ENCODE measurements at places on chromosomes 7 and 10.

GRCh38 chr10:77240041-77240652 is 397.5 kb downstream of the KCNMA1 start:
- no peak for DNase-seq

GRCh38 chr10:23053036-23053435 is 42.3 kb upstream of the MSRB2 start:
- DNase-seq, result no peak

GRCh38 chr7:34463830-34464229 is 194.2 kb upstream of the NPSR1 start:
- DNase-seq, result no peak

DNA sequence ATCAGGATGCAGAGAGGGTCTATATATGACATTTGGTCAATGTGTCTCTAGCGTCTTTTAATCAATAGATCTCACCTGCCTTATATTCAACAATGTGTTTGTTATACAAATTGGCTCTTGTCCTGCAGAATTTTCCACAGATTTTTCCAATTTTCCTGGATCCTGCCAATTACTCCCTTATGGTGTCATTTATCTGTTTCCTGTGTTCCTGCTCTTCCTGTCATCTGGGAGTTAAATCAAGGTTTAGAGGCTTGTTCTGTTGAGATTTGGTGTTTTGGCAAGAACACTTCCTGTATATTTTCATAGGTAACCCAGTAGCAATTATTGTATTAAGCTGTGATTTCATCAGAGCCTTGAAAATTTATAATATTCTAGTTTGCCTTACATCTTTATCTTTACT is 8.8 kb upstream of the C10orf71 start:
- DNase-seq, result peak; percentile 29

- no peak for DNase-seq
These were observed 150.4 kb downstream of the ETV1 start for GRCh38 chr7:13839063-13839462.

DNA sequence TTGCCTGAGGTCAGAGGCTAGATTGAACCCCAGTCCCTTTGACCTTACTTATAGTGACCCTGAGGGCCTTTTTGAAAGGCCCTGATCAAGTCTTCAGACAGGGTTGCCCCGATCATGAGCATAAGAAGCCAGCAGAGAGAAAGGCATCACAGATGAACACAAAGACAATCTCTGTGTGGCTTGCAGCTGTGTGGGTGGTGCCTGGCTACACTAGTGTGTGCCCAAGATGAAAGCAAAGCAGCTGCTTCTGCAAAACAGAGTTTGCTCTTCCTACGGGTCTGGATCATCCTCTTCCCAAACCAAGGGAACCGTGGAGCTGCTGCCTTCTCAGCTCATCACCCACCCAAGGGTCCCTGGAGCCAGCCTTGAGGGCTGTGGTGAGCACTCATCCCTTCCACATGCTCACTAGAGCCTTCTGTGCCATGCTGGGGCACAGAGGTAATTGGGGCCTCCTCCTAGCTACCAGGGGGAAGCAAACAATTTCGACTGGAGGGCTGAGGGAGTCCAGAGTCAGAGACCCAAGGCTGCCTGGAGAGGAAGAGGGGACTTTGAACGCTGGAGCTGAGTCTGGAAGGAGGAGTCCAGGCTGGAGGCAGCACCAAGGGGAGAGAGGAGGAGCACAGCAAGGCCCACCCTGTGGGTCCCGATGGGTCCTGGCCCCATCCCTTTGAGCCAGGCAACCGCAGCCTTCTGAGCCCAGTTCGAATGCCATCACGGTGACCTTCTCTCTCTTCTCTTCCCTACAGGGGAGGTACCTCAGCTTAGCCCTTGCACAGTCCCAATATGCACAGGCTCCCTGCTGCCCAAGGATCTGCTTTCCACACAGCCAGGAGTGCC is 42.3 kb downstream of the ANTXRL start:
- DNase-seq, result no peak

DNA sequence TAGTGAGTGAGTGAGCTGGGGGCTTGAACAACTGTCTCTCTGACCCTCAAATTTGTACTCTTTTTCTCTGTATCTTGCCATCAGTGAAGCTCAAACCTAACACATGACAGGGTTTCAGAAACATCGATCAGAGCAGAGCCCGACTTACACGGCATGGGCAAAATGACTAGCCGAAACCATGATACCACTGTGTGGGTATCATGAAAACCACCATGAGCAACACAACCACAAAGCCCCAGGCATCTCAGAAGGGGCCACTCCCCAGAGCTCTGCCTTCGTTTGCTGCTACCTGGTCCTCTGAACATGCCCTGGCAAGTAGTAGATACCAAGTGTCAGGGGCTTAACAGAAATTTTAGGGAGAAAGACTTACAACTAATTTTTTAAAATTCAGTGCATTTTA is 308.5 kb downstream of the WDR11 start:
- no peak for DNase-seq

DNA sequence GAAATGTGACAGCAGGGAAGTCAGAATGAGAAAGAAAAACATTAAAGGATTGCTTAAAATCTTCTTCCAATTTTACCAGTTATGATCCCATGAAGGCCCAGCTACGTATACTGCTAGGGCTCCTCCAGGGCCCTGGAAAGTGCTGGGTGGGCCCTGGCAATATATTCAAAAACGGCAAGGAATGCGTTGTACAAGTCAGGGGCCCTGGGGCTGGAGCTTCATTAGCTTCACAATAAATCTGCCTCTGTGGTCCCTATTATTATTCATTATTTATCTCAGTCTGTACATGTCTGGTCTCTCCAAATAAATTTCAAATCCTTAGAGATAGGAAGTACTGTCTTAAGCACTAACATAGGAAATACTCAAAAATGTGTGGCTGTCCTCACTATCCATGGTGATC is 7.6 kb downstream of the JAZF1 start:
- DNase-seq, result no peak

DNA sequence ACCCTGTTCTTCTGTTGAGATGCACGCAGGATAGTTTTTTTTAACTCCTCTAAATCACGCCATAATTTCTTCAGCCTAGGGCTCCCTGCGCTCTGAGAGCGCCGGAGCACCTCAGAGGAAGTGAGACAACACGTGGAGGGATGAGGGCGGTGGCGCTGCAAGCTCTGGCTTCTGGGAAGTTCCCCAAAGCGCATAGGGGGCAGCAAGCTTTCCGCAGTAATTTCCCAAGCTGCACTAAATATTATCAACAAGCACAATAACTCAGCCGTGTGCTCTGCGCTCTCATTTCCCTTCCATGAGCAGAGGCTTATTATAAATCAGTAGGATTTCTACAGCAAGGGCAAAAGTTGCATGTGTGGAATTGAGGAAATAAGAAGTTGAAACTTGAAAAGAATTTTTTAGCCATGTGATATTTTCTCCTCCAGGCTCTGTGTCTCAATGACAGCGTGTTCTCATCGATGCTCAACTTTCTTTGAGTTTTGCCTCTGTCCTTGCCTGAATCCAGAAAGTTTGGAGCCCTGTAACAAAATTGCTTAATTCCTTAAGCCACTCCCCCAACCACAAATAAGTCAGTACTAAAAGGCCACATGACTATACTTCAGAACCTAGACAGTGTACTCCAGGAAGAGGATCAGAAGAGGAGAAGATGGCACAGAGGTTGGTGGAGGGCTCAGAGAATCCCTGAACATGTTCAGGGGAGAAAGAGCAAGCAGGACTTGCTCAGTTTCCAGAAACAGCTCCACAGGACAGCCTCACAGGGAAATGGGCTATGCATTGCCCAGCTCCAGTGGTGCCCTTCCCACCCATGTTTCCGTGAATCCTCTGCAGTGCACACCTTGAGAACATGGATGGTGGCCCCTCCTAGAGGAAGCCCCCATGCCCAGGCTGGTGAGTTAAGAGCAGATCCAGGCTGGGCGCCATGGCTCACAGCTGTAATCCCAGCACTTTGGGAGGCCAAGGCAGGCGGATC is 221.5 kb upstream of the GHITM start:
- DNase-seq, result peak; percentile 2

DNA sequence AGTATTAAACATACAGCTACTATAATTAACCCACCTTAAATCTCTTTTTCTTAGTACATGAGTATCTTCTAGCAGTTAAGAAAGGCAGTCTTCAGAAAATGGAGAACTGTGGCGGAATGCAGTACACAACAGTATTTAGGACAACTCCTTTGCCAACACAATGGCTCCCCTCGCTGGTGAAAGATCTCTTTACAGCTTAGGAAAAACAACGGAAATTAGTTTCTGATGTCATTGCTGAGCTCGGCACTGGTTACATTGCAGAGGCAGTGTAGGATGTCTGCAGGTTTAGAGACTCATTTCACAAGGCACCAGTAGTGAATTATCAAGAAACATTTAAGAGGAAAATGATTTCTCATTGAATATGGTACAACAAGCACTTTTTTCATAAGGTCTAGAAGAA is 43.4 kb downstream of the GLRX3 start:
- DNase-seq, result peak; percentile 70

DNA sequence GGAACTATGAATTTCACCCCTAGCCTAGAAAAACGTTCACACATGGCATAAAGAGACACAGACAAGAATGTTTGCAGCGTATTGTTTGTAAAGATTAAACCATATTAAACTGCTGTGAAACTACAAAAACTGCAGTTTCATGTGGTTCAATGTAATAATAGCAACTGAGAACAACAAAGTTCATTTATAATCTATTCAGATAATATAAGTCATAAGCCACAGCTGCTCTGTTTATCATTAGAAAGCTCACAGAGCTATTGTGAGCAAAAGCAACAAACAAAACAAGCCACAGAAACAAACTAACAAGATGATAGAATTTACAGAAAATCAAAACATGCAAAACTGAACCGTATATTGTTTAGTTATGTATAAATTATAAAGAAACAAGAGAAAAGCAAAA is 113.5 kb downstream of the AHR start:
- DNase-seq, result no peak

DNA sequence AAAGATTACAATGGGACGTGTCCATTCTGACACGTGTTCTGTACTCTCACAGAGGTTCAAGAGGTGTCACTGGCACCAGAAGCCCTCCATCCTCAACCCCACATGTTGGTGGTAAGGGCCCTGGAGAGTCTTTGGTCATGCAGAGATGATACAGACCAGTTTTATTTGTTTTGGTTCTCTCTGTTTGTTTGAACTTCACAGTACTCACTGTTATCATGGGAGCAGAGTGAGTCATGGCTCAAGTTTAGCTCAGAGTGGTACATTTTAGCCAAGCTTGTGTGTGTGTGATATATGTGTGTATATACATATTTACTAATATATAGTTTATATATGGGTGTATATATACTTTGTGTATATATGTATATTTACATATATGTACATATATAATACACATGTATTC is 935.6 kb downstream of the GRID1 start:
- DNase-seq, result no peak

GRCh38 chr10:123109466-123109865 is 26.3 kb upstream of the HMX3 start:
- no peak for DNase-seq

DNA sequence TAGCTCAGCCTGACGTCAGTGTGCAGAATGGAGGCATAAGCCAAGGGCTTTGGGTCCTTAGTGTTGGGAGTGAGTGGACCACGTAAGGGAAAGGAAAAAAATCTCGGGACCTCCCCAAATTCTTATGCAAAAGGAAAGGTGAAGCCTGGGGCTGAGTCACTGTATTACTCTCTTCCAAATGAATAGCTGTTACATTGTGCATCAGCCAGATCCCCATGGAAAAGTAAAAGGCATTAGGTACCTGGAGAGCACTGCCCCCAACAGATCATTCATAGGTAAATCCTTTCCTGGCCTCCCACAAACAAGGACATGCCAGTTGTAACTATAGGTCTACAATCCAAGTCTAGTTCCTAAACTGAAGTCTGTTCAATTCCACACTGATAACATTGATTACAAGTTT is 170.5 kb downstream of the C1GALT1 start:
- DNase-seq, result no peak

DNA sequence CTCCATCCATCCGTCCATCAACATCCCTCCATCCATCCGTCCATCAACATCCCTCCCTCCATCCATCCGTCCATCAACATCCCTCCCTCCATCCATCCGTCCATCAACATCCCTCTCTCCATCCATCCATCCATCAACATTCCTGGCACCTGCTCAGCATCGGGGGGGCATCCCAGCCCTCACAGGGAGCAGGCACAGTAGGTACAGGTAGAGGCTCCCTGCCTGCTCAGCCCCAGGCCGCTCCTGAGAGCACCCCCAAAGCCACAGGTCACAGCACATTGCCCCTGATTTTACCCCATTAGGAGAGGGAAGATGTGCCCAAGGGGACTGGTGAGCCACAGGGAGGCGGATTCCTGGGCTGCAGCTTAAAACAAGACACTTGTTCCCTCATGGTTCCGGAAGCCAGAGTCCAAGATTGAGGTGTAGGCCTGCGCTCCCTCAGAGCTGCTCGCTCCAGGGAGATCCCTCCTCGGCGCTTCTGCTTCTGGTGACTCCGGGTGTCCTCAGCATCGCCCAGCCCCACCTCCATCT is 21.1 kb upstream of the CFAP46 start:
- no peak for DNase-seq

GRCh38 chr7:148142660-148143248 is 447.8 kb upstream of the C7orf33 start:
- peak; percentile 24 for DNase-seq

DNA sequence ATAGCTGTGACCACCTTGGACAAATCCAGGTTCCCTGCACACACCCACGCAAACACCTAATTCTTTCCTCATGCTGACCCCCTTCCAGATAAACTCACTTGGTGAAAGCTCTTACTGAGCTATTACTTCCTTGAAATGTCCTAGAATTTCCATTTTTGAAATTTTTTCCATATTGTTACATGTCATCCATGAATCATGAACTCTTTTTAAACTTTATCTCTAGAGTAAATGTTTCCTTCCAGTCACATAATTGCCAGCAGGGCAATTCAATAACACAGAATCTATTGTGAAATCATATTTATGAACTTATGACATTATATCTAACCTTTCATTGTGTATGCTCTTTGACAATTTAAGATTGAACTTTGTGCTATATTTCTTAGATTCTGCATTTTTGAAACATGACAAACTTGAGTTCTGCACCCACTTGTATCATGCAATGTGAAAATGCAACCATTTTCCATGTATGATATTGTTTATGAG is 26.8 kb upstream of the FGL2 start:
- DNase-seq, result peak; percentile 16

DNA sequence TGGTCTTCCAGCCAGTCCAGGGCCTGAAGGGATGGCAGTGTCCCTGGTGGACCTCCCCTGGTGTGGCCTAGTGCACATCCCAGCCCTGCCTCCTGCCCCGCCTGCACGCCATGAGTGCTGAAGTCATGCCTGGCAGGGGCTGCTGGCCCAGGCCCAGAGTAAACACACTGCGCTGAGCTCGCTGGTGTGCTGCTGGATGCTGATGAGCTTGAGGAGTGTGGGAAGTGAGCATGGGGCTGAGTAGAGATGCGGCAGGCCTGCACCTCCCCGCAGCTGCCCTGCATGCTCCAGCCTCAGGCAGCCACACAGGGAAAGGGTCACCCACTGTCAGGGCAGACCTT is 43.2 kb downstream of the HTRA1 start:
- no peak for DNase-seq

DNA sequence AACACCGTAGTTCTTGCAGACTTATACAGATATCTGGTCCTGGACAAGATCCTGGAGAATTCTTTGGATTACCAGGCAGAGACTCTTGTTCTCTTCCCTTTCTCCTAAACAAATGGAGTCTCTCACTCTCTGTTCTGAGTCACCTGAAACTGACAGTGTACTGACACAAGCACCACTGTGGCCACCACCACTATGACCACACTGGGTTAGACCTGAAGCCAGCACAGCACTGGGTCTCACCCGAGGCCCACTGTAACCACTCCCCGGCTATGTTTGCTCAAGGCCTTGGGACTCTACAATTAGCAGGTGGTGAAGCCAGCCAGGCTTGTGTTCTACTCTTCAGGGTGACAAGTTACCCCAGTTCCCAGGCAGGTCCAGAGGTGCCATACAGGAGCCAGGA is 22.8 kb downstream of the SLC39A12 start:
- no peak for DNase-seq
